IMR-90 (cell line): ENCODE measurements at places on chromosomes 6 and 20. TPM values are rescaled to one million over a fixed set of nuclear protein-coding genes. Genes with fewer than 3 reads are reported as not detected.

TNFRSF21 gene
- 2.5 and 2.9 TPM in 2 replicates for total RNA-seq

DNA sequence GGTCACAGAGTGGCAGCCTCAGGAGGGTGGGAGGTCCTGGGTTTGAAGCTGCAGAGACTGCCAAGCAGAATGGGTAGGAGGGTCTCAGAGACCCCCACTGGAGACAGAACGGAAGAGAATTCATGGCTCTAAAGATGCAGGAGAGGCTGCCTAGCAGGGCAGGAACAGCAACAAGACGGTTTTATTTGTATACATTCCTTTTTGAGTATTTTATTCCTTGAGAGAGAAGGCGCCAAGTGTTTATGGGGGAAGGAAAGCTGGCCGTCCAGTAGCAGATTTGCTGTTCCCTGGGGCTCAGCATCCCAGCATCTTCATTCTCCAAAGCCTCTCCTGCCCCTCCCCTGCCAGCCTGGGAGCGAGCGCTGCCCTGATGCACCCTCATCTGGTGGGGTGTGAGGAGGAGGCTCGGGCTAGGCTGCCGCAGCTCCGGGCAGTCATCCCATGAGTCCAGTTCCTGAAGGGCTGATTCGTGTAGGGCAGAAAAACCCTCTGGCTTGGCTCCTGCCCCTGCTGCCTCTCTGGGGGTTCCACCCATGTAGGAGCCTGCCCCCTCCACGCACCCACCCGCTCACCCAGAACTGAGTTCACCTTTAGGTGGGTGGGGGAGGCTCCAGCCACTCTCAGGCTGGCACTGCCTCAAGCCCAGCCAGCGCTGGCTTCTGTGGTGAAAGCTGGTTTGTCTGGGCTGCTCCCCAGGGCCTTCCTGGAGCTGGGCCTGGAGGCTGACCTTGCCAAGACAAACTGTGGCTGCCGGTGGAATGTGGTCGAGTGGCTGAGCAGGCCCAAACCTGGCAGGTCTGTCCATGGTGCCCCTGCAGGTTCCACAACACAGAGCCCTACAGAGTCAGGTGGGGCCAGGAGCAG lies 32.4 kb downstream of the CPXM1 start:
- H3K27ac ChIP-seq = no peak overlapping the region
- no peak overlapping the region for H3K4me3 ChIP-seq
- peaks cover 23% of the 10 kb centered on the region for H3K27me3 ChIP-seq
- peaks cover 3% of the 10 kb centered on the region; the same call in 1 of the 2 replicates for H3K4me1 ChIP-seq

DNA sequence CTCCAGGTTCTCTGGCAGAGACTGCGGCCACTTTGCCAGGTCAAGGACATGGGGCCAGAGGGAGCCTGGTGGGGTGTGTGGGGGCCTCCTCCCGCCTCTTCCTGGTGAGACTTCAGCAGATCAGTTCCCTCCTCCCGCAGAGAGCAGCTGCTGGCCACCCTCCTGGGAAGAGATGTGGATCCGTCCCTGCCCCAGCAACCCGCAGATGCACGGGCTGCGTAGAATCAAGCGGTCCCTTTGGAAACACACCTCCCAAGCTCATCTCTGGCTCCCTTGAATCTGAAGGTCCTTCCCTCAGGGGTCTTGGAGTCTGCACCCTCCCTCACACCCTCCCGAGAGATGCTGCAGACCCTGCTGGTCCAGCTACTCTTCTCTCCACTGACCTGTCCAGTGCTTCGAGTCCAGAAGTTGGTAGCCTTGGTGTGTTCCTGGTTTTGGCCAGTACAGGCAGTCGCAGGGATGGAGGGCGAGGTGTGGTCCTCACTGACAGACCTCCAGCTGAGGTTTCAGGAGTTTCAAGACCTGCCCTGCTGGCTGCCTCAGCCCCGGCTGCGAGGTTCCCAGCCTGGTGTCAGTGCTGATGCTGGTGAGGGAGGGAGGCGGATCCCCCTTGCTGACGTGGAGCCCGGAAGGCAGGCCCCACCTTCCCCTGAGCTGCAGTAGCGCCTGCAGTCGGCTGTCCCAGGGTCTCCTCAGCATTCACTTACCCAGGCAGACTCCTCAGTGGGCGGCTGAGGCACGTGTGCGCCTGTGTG lies at the start of gene NPBWR2:
Gene NPBWR2, minus strand, starts transcription at position 585 of the 755 bp plus-strand sequence. CDS start 734 bp downstream, outside the sequence.
- H3K27me3 ChIP-seq = peaks cover 45% of the 10 kb centered on the region
- H3K36me3 ChIP-seq = no peaks in the 10 kb centered on the region
- DNase-seq = no peak
- H3K4me1 ChIP-seq = no peaks in the 10 kb centered on the region
- H3K27ac ChIP-seq = no peak within 1 kb of the TSS

ABHD16B gene
- not detected in 2 replicates for total RNA-seq

SEL1L2 gene
- not detected in 2 replicates for total RNA-seq
